ENCODE measurements at places on chromosomes 11 and 22. TPM values are rescaled to one million over a fixed set of nuclear protein-coding genes. Genes with fewer than 3 reads are reported as not detected.

GRCh38 chr22:19103880-19104821 lies 18.1 kb downstream of the DGCR2 start:
- H3K27ac ChIP-seq: no peak overlapping the region
- no peaks in the 10 kb centered on the region for H3K27me3 ChIP-seq
- peaks cover 12% of the 10 kb centered on the region for H3K36me3 ChIP-seq
- H3K4me1 ChIP-seq: peaks cover 28% of the 10 kb centered on the region

DNA sequence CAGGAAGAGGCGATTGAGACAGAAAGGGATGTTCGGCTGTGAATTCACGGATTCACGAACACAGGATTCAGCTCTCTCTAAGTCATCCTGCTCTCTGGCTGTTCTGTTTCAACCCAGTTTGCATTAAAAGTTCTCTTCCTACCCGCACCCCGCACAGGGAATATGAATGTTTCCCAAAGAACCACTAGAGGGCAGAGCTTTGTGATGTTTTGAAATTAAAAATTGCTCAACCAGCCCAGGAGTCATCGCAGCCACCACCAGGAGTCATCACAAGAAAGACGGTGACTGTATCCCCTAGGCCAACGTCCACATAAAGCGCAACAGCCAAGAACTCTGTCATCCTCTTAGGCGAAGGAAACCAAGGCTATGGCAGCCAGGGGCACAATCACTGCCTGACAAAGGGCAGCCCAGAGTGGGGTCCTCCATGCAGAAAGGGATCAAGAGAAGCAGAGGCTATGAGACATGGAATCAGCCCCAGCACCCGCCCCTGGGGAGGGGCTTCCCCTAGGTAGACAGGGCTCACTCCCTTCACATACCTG lies 122.4 kb downstream of the WT1 start:
- no peak overlapping the region for H3K4me3 ChIP-seq
- H3K36me3 ChIP-seq: no peaks in the 10 kb centered on the region
- peaks cover 15% of the 10 kb centered on the region for H3K27me3 ChIP-seq
- peak; percentile 50 for DNase-seq

DNA sequence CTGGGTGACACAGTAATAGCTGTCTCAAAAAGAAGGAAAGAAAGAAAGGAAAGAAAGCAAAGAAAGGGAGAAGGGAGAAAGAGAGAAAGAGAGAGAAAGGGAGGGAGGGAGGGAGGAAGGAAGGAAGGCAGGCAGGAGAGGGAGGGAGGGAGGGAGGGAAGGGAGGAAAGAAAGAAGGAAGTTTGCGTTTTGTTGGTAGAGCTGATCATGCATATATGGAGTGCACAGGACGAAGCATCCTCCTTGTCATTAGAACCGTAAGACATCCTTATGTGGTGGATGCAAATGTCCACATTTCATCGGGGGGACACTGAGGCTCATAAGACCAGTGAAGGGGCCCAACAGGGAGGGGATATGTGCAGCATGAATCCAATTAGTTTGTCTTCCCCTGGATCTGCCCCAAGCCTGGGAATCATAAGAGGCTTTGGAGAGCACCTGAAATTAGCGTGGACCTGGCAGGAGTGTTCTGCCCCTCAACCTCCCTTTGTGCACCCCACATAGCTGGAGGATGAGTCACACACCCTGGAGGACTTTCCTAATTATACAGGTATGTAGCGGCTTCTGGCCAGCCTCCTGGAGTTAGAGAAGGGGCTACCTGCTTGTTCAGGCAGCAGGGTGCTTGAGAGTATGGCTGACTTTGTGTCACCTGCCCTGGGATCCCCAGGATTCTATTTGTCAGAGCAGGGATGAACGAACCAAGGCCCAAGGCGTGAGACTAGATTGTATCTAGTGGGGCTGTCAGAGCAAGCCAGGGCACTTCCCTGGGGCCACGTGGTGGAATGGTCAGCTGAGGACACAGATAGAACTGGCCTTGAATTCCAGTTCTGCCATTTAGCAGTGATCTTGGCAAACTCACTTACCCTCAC lies 119.7 kb upstream of the CD82 start:
- no peaks in the 10 kb centered on the region for H3K4me1 ChIP-seq
- H3K27ac ChIP-seq: no peak overlapping the region
- no peak overlapping the region for H3K4me3 ChIP-seq
- H3K27me3 ChIP-seq: peaks cover 13% of the 10 kb centered on the region
- H3K36me3 ChIP-seq: no peaks in the 10 kb centered on the region

- no peak for DNase-seq
- no peaks in the 10 kb centered on the region for H3K27me3 ChIP-seq
- H3K36me3 ChIP-seq: peaks cover 8% of the 10 kb centered on the region
- H3K4me3 ChIP-seq: no peak overlapping the region
- no peaks in the 10 kb centered on the region for H3K4me1 ChIP-seq
Observed at GRCh38 chr11:68173926-68174325, 39.2 kb downstream of the KMT5B start.

DNA sequence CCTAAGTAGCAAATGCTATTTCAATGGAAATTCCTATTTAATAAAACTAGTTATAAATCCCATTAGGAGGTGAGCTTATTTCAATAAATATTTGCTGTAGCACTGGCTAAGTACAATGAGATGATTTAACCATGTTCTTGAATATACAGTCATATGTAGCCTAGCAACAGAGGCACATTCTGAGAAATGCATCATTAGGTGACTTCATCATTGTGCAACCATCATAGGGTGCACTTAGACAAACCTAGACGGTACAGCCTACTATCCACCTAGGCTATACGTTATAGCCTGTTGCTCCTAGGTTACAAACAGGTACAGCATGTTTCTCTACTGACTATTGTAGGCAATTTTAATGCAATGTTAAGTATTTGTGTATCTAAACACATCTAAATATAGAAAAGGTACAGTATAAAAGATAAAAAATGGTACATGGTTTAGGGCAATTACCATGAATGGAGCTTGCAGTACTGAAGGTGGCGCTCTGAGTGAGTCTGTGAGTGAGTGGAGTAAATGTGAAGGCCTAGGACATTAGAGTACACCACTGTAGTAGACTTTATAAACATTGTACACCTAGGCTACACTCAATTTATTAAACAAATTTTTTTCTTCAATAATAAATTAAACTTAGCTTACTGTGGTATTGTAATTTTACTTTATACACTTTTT lies 350.1 kb downstream of the CASP12 start:
- H3K4me1 ChIP-seq: peaks cover 3% of the 10 kb centered on the region
- H3K27me3 ChIP-seq: no peaks in the 10 kb centered on the region
- H3K27ac ChIP-seq: no peak overlapping the region
- DNase-seq: no peak
- H3K4me3 ChIP-seq: no peak overlapping the region
- H3K36me3 ChIP-seq: no peaks in the 10 kb centered on the region

- H3K4me3 ChIP-seq: peak overlapping the region; percentile 62
- DNase-seq: no peak
- peaks cover 72% of the 10 kb centered on the region for H3K27me3 ChIP-seq
- no peak overlapping the region for H3K27ac ChIP-seq
- H3K4me1 ChIP-seq: peaks cover 15% of the 10 kb centered on the region
- peaks cover 3% of the 10 kb centered on the region for H3K36me3 ChIP-seq
Observed at GRCh38 chr11:66728038-66728692, 851 bp downstream of the SPTBN2 start.

DNA sequence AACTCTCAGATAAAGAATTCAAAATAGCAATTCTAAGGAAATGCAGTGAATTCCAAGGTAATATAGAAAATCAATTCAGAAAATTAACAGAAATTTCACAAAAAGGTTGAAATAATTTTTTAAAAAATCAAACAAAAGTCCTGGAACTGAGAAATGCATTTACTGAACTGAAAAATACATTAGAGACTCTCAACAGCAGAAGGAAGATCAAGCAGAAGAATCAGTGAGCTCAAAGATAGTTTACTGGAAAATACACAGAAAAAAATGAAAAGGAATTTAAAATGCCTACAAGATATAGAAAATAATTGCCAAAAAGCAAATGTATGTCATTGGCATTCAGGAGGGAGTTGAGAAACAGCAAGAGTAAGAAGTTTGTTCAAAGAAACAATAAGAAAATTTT lies 107.3 kb downstream of the BUD13 start:
- peaks cover 32% of the 10 kb centered on the region for H3K27me3 ChIP-seq
- H3K27ac ChIP-seq: no peak overlapping the region
- DNase-seq: no peak
- H3K4me1 ChIP-seq: no peaks in the 10 kb centered on the region

DNA sequence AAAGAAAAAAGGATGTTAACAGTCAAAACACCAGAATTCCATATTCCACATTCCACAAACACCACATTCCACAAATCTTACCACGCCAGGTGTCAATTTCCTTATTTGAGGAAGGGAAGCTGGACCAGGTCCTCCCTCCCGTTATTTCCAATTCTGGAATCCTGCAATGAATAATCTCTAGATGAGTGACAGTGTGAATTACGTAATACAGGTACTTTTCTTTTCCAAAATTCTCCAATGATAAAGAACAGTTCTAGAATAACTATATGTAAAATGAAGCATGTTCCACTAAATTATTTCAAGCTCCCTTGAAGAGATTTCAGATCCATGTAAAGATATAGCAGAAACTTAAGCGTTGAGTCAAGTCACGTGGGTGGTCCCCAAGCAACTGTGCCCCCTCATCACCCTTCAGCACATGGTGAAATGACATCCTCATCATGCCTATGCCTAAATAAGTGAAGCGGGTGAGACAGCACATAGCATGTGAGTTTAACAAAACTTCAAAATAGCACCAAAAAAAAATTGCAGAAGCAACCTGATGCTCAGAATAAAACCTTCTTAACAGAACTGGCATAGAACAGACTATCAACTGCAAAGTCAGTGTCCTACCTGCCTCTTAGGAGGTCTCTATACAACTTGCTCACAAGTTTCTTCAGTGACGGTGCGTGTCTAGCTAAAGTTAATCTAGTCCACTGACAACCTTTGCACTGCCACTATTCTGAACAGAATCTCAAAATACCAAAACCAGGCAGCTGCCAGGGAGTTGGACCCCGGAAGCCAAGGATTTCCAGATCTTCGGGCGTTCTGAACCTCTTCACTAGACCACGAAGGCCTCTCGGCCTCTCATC lies 876 bp downstream of the NFRKB start:
- DNase-seq: no peak
- peaks cover 6% of the 10 kb centered on the region for H3K27me3 ChIP-seq
- H3K4me1 ChIP-seq: peaks cover 33% of the 10 kb centered on the region
- H3K4me3 ChIP-seq: peak overlapping the region; percentile 83
- H3K27ac ChIP-seq: peak overlapping the region; percentile 85
- peaks cover 25% of the 10 kb centered on the region for H3K36me3 ChIP-seq

GRCh38 chr11:538431-539051 lies 1.2 kb downstream of the LRRC56 start:
- peaks cover 22% of the 10 kb centered on the region for H3K4me1 ChIP-seq
- H3K36me3 ChIP-seq: no peaks in the 10 kb centered on the region
- no peak overlapping the region for H3K27ac ChIP-seq
- no peak overlapping the region for H3K4me3 ChIP-seq
- DNase-seq: peak; percentile 40

GRCh38 chr11:8813658-8814057 lies 97.3 kb upstream of the AKIP1 start:
- H3K4me3 ChIP-seq: no peak overlapping the region
- H3K27me3 ChIP-seq: peaks cover 26% of the 10 kb centered on the region
- no peak overlapping the region for H3K27ac ChIP-seq
- DNase-seq: peak; percentile 74
- no peaks in the 10 kb centered on the region for H3K36me3 ChIP-seq

DNA sequence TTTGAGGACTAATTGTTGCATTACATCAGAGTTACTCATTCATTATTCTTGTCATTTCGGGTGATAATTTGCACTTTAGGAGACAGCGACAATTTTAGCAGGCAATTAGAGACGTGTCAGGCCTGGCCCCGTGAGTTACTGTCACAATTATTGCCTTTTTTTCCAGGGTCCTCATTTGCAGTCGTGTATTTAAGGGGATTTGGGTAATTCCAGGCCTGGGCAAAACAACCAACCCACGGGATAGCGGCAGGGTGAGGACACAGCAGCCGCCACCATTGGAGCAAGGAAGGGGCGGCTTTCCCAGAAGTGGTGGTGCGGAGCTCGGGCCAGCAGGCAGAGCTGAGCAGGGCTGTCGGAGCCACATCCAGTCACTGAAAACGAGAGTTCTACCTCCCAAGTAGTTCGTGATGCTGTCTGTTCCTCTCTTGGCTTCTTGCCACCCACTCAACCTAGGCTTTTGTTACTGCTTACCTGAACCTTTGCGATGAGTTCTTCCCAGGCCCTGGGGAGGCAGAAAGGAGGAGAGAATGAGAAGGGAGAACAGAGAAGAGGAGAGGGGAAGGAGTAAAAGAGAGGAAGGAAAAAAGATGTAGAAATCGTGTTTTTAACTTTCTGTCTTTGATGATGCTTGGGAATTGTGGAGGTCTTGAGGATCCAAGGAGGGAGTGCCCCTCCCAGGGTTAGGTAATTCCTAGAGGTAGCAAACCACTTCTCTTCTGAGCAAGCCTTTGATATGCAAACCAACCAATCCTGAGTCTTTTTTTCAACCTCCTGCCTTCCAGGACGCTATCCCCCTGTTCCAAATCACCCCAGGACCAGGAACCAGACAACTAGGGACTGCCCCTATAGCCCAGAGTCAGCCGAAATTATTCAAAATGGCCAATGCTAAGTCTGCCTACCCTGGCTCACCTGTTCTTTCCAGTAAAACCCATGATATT lies 236.1 kb downstream of the MIAT start:
- H3K4me3 ChIP-seq: no peak overlapping the region
- peaks cover 3% of the 10 kb centered on the region for H3K4me1 ChIP-seq
- H3K36me3 ChIP-seq: no peaks in the 10 kb centered on the region
- no peak for DNase-seq

GRCh38 chr11:69008737-69009440 lies 4.2 kb downstream of the MRGPRF start:
- H3K36me3 ChIP-seq: no peaks in the 10 kb centered on the region
- H3K4me1 ChIP-seq: peaks cover 2% of the 10 kb centered on the region
- H3K4me3 ChIP-seq: no peak overlapping the region
- H3K27ac ChIP-seq: no peak overlapping the region
- no peak for DNase-seq
- H3K27me3 ChIP-seq: peaks cover 15% of the 10 kb centered on the region

- DNase-seq: no peak
- peaks cover 1% of the 10 kb centered on the region for H3K36me3 ChIP-seq
- H3K4me1 ChIP-seq: peaks cover 40% of the 10 kb centered on the region
- peak overlapping the region; percentile 50 for H3K27ac ChIP-seq
- no peak overlapping the region for H3K4me3 ChIP-seq
Observed at GRCh38 chr11:65493367-65494176, 5.3 kb upstream of the MALAT1 start.

DNA sequence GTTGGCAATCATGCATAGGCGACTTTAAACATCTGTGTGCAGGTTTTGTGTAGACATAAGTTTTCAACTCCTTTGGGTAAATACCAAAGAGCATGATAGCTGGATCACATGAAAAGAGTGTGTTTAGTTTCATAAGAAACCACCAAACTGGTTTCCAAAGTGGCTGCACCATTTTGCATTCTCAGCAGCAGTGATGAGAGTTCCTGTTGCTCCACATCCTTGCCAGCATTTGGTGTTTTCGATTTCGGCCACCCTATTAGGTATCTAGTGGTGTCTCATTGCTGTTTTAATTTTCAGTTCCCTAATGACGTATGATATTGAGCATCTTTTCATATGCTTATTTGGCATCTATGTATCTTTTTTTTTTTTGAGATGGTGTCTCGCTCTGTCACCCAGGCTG lies 62.8 kb upstream of the CCND1 start:
- H3K4me3 ChIP-seq: no peak overlapping the region
- H3K27me3 ChIP-seq: peaks cover 35% of the 10 kb centered on the region
- H3K27ac ChIP-seq: no peak overlapping the region

The SAA4 gene
- total RNA-seq: not detected

The COX8A gene
- 445 TPM for total RNA-seq

The RAB30 gene
- 7.0 TPM for total RNA-seq

The NFAM1 gene
- 0.07 TPM for total RNA-seq

The APOA1 gene
- total RNA-seq: not detected

The LIF gene
- total RNA-seq: 304 TPM

The ARVCF gene
- total RNA-seq: 0.70 TPM

The PYGM gene
- total RNA-seq: 3.2 TPM

The ESAM gene
- 0.76 TPM for total RNA-seq

The SCGB1A1 gene
- total RNA-seq: not detected

Data from activated CD8-positive, alpha-beta memory T cell treated with anti-CD3 and anti-CD28 coated beads, Interleukin-2, amount 10 ng/mL, durations not matched to agents 7 days and 5 days (primary cell).